ENCODE measurements at places on chromosomes 12 and 14.

DNA sequence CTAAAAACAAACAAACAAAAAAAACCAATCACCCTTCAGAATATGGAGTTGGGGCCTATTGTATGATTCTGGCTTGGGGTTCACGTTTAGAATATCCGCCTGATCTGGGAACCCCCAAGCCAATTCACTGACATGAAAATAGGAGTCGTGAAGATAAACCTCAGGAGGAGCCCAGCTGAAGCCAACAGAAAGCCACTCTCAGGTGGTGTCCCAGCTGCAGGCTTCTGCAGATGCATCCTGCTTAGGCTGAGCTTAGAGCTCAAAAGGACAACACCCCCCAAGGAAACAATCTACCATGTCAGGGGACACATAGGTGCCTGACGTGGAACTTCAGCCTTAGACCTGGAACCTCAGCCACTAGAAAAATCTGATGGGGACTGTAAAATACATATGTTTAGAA, 51.9 kb downstream of the SYNE3 start:
- no peak for DNase-seq

GRCh38 chr12:2998789-2999264, 39.6 kb downstream of the TEAD4 start:
- DNase-seq: no peak

DNA sequence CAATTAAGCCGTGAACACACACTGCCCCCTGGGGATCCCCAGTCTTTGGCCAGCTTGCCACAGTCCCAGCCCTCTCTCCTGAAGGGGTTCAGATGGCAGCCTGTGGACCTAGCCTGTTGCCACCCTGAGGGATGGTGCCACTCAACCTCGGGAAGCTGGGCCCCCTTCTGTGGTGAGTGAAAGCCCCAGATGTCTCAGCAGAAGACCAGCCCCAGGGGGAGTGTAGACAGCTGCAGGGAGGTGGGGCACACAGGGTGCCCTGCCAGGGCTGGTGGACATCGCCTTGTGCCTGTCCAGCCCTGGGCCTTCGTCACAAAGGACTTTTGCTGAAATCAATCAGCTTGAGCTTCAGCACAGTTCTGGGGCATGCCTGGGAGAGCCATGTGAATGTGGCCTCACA, 32.4 kb downstream of the C14orf132 start:
- no peak for DNase-seq

GRCh38 chr12:16600525-16600924, 5.4 kb downstream of the LMO3 start:
- DNase-seq: no peak

GRCh38 chr12:21604245-21605101, at the start of gene GYS2:
TSS of gene GYS2 (minus strand) at chr12:21604847. CDS start at chr12:21604592, 255 bp downstream.
- no peak for DNase-seq

- no peak for DNase-seq
Measured at GRCh38 chr14:73714656-73715081, 485 bp upstream of the PNMA1 start.

GRCh38 chr14:51776102-51776894, 84.1 kb upstream of the GNG2 start:
- peak; percentile 50 for DNase-seq

DNA sequence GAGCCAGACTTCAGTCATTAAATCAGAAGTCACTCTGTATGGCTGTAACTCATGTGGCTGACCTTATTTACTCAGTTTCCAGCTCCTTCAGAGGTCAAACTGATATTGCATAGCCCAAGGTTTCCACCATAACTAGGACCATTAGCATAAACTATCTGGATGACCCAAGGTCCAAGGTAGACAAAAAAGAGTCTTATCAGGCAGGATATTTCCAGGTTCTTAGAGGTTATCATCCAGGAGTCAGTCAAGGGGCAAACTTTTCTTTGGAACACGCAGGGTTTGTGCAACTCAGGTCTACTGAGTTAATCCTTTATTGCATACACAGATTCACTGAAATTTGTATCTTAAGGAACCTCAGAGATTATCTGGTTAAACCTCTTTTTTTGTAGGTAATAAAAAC, 66.5 kb downstream of the AVPR1A start:
- no peak for DNase-seq

DNA sequence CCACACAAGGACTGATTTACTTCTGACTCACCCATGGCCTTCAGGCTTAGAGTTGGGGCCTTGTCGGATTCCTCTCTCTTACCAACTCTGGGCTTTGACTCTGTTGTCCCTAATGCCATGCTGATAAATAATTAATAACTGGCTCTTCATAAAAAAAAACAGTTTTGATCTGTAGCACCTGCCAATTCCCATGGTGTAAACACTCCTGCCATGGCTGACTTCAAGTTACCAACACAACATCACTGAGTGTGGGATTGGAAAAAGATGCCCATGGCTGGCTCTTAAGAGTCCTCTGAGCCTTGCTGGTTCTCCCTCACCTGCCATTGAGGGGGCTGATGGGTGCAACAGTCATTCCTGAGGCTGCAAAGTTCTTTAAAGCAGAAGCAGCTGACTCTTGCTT, 104.8 kb downstream of the KIF26A start:
- no peak for DNase-seq

DNA sequence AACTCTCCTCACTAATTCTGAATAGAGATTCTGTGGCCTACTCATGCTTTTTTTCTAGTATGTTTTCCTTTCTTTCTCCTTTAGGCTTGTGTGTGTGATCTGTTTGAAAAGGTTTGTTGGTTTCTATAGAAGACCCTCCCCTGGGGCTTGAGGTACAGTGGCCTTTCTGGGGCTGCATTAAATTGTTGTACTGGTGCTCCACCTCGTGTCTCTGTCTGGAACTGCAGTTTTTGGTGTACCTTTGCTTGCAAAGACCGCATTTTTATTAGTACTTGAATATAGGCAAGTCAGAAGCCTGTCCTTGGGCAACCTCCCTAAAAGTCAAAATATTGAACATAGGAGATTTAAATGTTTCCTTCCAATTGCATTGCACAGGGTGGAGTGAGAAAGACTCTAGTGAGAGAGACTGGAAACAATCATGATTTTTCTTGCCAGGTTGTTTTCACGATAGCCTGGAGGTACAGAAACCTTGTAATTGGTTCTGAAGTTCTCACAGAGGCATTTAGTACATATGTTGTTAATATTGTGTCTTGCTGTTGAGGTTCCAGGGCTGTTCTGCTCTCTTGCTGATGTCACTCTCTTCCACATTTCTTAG, 39.0 kb downstream of the SLCO1B1 start:
- peak; percentile 2 for DNase-seq

- DNase-seq: peak; percentile 67
Measured at GRCh38 chr14:103527408-103528145, 1.4 kb upstream of the TRMT61A start.

GRCh38 chr12:56635806-56636674, 5.9 kb upstream of the BAZ2A start:
- peak; percentile 74 for DNase-seq

- DNase-seq: no peak
Measured at GRCh38 chr12:94786906-94787305, 136.5 kb upstream of the TMCC3 start.

DNA sequence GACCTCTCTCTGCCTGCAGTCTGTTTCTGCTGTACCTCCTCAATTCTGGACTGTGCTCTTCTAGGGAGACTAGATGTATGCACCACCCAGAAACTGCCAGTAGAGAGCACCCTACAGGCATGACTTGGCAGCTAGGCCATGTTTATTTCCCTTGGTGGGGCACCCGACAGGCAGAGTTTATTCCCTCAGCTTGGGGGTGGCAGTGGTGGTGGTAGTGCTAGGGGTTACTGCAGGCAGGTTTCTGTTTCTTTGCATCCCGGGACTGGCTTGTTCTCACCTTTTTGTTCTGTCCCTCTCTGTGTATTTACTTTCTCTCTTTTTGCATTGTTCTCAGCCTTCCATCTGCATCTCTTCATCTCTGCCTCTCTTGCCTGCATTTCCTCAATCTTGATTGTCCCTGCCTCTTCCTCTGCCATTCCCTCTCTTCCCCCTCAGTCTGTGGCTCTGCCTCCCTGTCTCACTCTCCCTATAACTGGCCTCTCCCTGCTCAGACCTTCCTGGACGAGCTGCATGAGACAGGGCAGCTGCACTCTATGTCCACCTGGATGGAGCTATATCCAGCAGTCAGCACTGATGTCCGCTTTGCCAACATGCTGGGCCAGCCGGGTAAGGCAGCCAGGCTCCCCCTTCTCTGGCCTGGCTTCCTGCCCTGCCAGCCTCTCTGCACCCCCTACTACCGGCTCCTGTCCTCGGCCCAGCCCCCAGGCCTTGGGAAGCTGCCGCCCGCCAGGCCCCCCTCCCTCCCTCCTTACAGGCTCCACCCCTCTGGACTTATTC, 13.8 kb downstream of the PRPF40B start:
- peak; percentile 76 for DNase-seq

DNA sequence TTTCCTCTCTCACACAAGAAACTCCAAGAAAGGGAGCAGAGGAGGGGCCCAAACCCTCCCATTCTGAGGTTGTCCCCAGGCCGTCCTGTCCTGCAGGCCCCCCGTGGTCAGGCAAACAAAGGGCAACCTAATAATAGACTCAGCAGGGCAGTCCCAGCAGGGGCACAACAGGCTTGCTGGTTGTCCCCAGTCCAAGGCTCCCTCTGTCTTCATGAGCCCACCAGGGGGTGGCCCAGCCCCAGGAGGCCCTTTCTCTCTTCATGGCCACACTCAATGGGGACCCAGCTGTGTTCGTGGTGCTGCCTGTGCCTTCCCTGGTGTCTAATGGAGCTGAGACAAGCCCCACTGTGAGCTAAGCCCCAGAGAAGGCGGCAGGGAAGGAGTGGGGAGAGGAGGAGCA, 359.9 kb downstream of the ADGRD1 start:
- DNase-seq: no peak

DNA sequence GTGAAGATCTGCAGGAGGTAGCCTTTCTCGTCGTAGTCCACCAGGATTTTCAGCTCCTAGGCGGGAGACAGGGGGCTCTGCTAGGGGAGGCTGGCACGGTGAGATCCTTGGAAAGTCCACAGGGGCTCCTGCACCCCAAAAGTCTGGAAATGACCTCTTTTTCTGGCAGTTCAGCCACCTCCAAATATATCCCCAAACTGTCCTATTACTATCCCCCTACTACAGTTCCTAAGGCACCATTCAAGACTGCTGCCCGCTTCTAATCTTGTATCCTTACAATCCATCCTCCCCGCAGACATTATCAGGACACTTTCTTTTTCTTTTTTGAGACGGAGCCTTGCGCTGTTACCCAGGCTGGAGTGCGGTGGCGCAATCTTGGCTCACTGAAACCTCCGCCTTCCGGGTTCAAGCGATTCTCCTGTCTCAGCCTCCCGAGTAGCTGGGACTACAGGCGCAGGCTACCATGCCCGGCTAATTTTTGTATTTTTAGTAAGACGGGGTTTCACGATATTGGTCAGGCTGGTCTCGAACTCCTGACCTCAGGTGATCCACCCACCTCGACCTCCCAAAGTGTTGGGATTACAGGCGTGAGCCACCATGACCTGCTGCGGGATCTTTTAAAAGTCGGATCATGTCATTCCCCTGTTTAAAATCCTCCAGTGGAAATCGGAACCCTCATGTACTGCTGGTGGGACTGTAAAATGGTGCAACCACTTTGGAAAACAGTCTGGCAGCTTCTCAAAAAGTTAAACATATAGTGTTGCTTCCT, 18.5 kb downstream of the HPD start:
- DNase-seq: no peak

Data from GM19239 (cell line).